Fibroblast of gingiva (primary cell): ENCODE measurements at places on chromosomes 5 and 9.

DNA sequence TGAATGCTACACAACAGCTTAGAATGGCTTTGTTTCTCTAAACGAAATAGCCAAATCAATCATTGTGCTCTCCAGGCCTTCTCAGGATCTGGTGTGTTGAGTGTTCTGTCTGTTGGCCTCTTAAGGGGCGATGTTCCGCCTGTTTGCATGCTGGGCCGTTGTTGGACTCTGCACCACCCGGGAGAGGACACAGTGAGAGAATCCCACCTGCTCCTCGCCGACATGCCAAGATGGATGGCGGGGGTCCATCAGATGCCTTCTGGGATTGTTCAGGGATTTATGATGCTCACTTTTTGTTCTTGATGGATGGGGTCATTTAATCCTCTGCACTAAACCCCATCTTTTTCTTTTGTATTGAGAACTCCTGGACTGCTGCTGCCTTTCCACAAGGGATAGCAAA lies 159.9 kb downstream of the NTRK2 start:
- no peak for DNase-seq

GRCh38 chr9:136847088-136847825 lies 2.0 kb upstream of the PHPT1 start:
- peak; percentile 73 for DNase-seq

DNA sequence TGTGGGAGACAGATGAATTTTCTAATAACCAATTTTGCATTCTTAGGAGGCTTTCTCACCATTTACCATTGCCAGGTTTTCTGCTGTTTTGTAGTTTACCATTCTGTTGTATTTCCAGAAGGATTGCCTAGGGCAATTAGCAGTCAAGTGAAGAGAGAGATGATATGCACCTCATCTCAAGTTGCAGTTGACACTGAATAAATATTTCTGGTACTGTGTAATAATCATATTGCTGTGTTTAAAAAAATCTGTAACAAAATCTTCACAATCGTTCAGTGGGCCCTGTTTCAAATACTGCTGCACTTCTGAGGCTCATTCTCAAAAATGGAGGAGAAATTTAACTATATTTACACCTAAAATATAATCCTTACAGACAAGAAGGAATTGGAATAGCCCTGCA lies 706.1 kb upstream of the PTPRD start:
- DNase-seq, result no peak

DNA sequence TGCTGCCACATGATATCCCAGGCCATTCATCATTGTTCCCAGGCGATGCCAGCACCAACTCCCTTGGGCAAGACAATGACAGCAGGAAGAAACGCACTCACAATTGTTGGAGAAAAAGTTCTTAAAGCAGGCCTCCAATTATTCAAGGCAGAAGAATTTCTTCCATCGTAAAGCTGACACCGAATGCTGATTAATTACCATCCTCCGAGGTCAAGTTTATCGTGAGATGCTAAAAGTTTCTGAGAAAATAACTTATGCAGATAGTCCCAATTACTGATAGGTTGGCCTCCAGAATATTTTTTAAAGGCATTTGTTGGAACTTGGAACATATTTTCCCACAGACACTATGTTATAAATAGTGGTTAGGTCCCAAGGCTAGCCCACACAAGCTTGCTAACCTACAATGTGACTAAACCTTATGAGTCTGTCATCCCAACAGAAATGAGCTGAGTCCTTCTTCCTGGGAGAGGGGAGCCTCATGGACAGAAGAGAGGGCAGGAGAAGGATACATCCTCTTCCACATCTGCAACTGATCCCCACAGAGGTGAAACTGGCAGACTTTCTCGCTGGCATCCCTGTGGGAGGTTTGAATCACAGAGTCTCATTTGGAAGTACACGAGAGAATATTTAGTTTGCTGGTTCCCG lies 202.4 kb upstream of the TBC1D2 start:
- DNase-seq, result no peak

DNA sequence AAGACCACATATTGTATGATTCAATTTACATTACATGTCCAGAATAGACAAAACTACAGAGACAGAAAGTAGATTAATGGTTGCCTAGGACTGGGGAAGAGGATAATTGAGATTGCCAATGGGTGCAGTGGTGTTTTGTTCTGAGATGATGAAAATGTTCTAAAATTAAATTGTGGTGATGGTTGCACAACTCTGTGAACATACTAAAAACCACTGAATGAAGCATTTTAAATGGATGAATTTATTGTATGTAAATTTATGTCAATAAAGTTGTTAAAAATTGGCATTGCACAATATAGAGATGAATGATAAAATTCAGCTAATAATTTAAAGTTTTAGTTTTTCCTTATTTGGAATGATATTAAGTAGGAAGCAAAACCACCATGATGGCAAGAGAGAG lies 109.5 kb upstream of the NR4A3 start:
- DNase-seq, result peak; percentile 7

DNA sequence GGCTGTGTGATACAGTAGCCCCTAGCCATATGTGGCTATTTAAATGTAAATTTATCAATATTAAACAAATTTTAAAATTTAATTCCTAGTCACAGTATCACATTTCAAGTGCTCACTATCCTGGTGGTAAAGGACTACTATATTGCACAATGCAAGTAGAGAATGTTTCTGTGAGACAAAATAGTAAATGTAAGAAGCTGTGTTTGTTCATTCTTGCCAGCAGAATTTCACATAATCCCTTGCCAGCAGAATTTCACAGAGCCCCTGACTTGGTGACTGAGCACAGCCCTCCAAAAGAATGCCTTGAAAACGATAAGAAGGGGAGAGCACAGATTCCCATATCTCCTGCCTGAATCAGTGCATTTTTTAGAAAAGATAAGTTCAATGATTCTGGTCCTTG lies 75.9 kb upstream of the SELENOP start:
- peak; percentile 65 for DNase-seq

- no peak for DNase-seq
These were observed 54.5 kb upstream of the FST start for GRCh38 chr5:53425687-53426511.

DNA sequence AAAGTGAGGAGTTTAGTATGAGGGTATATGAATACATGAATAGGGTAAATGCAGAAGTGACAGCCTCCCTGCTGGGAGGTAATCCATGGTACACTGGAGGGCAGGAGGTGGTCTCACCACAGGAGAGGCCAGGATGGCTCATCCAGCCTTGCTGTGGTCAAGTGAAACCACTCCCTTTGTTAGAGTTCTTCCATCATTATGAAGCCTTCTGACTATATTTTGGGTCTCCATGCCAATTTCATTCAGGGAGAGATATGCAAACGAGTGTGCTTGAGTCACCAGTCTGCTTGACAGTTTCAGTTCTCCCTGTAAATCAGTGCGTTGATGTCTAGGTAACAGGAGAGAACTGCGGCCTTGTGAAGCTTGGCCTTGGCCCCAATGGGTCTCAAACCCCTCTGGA lies 16.4 kb downstream of the PPP3R2 start:
- DNase-seq, result no peak

- DNase-seq, result no peak
These were observed 259.0 kb downstream of the GADD45G start for GRCh38 chr9:89863837-89864236.
